ENCODE measurements at places on chromosomes 13 and 19.

DNA sequence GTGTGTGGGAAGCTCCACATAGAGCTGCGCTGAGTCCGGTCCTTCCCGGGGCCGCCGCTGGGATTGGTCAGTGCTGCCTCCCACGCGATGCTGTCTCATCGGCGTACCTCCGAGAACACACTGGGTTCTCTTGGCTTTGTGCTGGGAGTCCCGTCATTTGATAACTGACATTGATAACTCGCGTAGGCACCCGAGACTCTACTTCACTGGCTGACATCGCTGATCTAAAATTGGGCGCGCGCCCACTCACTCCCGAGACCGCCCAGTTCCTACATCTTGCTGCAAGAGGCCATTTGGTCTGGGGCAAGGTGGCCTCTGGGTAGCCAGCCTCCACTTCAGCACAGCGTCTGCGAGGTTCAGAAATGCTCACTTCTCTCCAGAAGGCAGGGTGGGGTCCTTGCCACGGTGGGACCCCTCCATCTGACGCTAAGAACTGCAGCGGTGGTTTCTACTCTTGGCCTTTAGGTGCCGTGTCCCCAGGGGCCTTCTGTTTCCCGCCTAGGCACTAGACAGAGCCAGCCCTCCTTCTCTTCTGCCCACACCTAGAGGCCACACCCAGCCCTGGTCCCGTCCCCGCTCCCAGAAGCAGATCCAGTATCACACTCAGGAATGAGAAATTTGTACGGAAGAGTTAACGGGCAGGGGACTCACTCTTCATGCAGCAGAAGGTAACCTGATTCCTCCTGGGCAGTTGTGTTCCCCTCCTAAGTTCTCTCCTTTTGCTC is 40.7 kb upstream of the ATP11A start:
- no peak for DNase-seq

DNA sequence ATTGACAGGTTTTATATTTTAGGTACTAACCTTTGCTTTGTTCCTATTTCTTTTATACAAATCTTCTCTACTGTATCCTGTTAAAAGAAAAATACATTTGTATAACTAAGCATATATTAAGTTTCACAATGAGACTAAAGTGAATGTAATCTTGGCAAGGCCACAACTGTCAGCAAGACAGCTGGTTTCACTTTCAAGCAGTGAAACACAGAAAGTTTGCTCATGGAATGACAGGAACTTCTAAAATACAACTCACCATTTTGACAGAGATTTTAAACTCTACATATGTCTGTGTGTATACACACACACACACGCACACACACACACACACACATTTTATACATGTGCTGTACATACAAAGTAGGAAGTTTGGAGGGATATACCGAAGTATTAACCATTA is 53.3 kb downstream of the PARP4 start:
- DNase-seq, result no peak

DNA sequence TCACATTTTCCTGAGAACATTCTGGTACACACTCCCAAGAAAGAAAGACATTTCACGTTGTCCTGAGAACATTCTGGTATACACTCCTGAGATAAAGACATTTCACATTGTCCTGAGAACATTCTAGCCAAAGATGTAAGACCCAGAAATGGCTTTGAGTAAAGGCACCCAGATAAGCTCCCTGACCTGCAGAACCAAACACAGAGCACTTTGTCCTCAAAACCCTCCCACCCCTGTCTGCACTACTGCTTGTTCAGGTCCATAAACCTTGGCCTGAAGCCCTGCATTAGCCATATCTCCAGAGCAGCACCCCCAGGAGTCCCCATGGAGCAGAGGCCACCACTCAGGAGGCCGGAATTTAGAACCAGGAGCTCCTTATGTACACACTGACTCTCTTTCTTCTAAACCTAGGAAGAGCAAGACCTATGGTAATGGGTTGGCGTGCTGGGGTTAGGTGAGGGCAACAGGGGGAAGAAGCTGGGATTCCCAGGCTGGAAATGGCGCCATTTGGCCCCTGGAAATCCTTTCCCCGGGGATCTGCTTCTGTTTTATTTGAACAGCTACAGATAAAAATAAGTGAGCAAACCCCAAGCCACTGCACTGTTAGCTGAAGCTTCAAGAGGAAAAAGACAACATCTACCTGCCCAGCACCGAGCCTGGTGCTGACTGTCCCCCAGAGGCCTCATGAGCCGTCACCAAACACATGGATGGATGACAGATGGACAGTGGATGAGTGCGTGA is 13.7 kb downstream of the GAS6 start:
- no peak for DNase-seq

- DNase-seq, result no peak
These were observed 2.0 kb downstream of the NFIC start for GRCh38 chr19:3368441-3368795.

DNA sequence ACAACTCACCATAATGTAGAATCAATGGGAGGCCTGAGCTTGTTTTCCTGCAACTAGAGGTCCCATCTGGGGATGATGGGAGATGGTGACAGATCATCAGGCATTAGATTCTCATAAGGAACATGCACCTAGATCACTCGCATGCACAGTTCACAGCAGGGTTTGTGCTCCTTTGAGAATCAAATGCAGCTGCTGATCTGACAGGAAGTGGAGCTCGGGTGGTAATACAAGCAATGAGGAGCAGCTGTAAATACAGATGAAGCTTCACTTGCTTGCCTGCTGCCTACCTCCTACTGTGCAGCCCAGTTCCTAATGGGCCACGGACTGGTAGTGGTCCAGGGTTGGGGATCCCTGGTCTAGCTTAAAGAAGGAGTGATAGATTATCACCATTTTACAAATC is 33.0 kb downstream of the KPNA3 start:
- no peak for DNase-seq

DNA sequence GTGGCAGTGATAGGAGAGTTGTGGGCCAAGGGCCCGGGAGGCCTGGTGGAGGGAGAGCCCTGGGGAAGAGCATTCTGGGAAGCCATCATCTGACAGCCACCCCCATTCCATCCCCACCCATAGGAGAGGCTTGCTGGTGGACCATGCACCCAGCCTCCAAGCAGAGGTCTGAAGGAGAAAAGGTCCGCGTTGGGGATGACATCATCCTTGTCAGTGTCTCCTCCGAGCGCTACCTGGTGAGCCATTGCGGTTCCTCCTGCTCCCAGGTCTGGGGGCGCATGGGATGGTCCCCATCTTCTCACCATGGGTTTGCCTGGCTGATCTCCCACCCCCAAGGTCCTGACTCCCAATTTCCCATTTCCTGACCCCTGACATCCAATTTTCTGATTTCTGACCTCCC is 10.5 kb downstream of the RYR1 start:
- no peak for DNase-seq

GRCh38 chr19:38115271-38115802 is 108.7 kb downstream of the DPF1 start:
- DNase-seq, result no peak

DNA sequence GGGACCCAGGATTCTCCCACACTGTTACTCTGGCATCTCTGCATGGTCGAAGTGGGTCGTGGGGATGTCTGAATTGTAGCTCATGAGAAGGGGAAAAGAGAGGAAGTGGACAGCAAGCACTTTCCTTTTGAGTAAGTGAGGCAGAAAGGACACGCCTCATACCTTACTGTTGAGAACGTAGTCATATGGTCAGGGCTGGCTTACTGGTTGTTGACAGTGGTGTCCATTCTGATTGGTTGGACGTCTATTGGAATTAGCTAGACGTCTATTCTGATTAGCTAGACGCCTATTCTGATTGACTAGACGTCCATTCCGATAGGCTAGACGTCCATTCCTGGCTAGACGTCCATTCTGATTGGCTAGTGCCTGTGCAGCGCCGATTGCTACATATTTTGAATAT is 12.4 kb downstream of the GRIN2D start:
- DNase-seq, result no peak

DNA sequence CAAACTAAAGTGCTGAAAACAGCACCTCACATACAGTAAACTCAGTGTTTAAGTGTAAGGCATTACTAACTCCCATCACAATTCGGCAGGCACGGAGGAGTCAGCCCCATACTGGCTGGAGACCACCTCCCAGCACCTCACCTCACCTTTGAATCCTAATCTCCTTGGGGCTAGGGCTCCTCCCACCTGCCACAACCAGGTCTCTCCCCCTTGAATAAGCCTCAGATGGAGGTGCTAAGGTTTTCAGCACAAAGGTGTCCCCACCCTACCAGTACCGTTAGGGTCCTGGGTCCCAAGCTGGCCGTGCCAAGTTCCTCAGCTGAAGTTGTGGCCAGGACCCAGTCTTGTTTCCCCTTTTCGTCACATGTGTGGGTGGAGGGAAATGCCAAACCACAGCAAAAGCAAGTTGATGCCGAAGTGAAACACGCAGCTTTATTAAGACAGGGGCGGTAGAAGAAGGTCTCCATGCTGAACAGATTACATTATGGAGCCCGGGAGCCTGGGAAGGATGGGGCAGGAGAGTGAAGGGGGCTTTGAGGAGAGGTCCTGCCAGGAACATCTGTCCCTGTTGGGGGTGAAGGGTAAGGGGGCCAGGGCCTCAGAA is at the start of gene IGFLR1:
Gene IGFLR1 (minus strand): TSS at position 332 of the 604 bp plus-strand sequence. CDS start 1,272 bp downstream, outside the sequence.
- DNase-seq, result no peak

GRCh38 chr13:22235950-22236290 is 565.0 kb downstream of the FGF9 start:
- DNase-seq, result no peak

GRCh38 chr19:13961826-13962698 is 9.8 kb downstream of the DCAF15 start:
- no peak for DNase-seq

DNA sequence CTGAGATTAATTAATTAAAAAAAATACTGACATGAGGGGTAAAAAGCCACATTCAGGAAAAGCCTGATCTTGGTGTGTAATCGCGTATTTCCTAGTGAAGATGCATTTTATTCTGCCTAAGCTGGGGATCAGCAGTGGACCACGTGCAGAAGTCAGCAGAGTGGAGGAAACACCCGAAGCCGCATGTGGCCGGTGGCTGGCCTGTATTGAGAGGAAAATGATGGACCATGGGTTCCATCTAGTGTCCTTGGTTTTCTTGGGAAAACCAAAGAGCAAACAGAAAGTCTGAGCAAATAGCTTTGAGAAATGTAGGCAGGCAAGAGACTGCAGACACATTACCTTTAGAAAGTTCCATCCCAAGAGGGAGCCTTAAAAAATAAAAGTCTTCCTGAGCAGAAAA is 23.7 kb upstream of the SHISA2 start:
- no peak for DNase-seq

DNA sequence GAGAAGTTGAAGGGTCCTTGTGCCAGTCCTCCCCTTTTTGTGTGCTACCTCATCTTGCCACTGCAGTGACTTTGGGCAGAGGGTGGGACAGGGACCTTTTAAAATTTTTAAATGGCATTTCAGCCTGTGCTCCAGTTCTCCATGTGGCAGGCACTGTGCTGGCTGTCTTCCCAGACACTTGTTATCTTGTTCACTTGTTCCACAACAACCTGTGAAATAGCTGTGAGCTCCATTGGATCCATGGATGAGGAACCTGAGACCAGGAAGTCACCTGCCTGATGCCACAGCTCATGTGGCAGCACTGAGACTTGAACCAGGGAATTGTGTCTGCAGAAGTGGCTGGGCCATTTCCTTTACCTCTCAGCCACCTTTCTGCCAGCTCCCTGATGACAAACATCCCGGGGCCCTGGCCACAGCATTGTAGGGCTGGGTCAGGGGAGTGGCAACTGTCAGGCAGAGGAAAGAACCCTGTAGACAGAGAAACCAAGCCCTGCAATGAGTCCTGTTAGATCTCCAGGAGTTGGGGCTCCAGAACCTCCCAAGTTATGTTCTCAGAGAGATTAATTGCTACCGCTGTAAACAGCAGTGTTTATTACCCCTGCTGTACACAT is 6.4 kb downstream of the EGLN2 start:
- DNase-seq, result no peak

GRCh38 chr19:9060564-9061340 is 26.1 kb upstream of the OR1M1 start:
- DNase-seq, result no peak

GRCh38 chr13:26561651-26562511 is 4.4 kb downstream of the WASF3 start:
- no peak for DNase-seq

GRCh38 chr13:24700539-24700938 is 20.3 kb downstream of the ATP12A start:
- DNase-seq, result no peak

DNA sequence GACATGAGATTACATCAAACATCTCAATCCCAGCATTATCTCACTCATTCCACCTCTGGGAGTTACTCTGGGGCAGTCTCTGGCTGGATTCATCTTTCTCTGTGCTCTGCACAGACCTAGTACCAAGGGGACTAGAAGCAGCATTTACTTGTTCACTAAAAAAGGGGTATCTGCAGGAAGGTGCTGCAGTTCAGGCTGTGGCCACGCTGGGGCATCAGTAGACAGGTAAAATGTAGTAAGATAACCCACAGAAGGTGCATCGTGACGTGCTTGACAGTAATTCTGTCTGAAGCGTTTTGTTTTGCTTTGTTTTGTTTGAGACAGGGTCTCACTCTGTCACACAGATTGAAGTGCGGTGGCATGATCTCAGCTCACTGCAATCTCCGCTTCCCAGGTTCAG is 29.3 kb downstream of the ZNF564 start:
- DNase-seq, result no peak

- DNase-seq, result no peak
These were observed 106.1 kb downstream of the RAB20 start for GRCh38 chr13:110455444-110455843.

DNA sequence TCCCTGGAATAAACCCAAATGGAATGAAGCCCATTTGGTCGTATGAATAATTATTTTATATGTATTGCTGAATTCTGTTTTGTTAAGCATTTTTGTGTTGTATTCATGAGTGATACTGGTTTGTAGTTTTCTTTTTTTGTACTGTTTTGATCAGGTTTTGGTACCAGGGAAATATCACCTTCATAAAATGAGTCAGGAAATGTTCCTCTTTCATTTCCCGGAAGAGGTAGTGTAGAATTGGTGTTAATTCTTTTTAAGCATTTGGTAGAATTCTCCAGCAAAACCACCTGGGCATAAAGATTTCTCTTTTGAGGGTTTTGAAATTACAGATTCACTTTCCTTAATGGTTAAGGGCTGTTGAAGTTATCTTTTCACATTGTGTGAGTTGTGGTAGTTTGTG is 13.3 kb downstream of the SPATA13 start:
- no peak for DNase-seq

GRCh38 chr13:76971851-76972829 is 19.7 kb upstream of the CLN5 start:
- DNase-seq, result no peak

DNA sequence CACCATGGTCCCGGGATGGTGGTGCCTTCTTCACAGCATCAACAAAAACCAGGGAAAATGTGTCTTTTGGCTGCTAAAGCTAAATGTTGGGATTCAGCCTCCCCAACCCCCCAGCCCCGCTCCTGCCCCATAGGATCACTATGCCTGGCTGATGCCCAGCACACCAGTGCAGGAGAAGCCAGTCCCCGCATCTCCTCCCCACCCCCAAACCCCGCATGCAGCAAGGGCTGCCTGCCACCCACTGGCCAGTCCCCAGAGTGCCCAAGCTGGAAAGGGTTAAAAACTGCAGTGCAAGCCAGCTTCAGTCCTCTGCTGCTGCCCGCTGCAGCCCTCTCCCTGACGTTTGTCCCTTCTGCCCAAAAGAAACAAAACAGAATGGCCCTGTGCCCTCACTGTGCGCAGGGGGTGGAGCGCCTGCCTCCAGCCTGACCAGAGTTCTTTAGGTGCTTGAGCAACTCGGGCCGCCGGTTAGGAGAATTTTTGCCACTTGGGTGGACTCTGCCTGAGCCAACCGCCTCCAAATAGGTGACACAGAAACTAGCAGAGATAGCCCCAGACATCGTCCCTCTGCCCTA is 3.7 kb downstream of the CALM3 start:
- DNase-seq, result no peak

Measured in retinal pigment epithelial cell (primary cell).